Activated T-helper 2 cell treated with anti-CD3 and anti-CD28 coated beads, Interferon-gamma antibody, Interleukin-2, Interleukin-4, amounts not matched to agents 10 μg/mL and 5 μg/mL and 100 μg/mL, durations not matched to agents 14 hours and 24 hours and 36 hours (primary cell): ENCODE measurements at places on chromosomes 13 and 19. TPM values are rescaled to one million over a fixed set of nuclear protein-coding genes. Genes with fewer than 3 reads are reported as not detected.

DNA sequence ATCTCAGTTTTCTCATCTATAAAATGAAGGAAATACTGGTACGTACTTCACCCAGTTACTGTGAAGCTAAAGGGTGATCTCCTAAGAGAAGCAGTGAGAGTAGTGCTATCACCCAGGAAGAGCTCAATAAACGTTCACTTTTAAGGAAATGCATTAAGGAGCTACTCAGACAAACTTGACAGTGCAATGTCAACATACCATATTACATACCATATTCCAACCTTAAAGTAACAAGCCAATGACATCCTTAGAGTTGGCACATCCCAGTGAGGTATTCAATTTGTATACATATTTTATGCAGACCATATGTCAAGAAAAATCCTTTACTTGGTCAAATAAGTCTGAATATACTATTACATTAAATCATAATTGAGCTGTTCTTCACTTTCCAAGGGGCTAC lies 7.0 kb downstream of the TBC1D4 start:
- no peak overlapping the region for H3K4me3 ChIP-seq
- DNase-seq: no peak
- no peaks in the 10 kb centered on the region for H3K36me3 ChIP-seq
- H3K27ac ChIP-seq: no peak overlapping the region

DNA sequence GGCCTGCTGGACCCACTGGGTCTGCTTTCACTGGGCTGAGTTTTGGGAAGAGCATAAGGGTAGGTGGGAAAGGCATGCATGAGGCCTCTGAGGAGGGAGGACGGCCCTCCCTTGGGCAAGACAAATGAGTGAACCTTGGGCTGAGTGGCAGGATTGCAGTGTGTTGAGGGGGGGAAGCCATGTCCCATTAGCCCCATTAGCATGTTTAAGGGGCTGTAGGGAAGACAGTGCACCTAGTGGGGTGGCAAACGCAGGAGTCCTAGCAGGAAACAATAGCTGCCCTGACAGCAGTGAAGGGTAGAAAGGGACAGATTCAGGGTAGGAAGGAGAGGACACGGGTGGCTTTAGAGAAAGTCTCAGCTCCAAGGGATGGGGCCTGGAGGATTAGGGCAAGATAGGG lies 3.1 kb upstream of the ZBTB45 start:
- H3K4me1 ChIP-seq: peaks cover 17% of the 10 kb centered on the region
- H3K27ac ChIP-seq: no peak overlapping the region
- no peak overlapping the region for H3K4me3 ChIP-seq
- H3K36me3 ChIP-seq: peaks cover 12% of the 10 kb centered on the region
- no peaks in the 10 kb centered on the region for H3K27me3 ChIP-seq
- no peak for DNase-seq

DNA sequence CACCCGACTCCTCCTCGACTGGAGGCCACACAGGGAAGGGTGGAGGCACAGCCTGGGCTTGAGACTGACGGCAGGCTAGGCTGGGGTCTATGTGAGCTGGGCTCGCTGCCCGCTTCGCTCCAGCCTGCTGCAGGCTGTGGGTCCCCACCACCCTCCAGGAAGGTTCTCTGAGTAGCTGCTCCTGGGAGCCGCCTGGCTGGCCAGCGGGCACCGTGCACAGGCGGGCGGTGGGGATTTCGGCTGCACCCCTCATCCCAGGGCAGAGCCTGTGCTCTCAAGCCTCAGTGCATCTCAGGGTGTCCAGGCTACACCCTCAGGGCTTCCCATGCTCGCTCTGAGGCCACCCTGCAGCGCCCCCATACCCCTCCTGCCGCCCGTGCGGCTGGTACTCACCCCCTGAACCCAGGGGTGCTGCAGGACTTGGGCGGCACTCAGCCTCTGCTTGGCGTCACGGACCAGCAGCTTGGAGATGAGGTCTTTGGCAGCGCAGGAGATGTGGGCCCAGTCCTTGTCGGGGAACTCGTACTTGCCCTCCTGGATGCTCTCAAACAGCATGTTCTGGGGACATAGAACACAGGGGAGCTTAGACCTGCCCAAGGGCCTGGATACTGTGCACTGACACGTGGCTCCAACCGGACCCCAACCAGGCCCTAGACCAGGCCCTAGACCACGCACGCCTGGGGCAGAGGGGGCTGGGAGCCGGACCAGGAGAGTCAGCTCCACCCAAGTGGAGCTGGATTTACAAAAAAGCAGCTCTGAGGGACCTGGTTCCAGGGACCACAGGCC lies 10.2 kb downstream of the MKNK2 start:
- H3K36me3 ChIP-seq: peaks cover 34% of the 10 kb centered on the region
- no peak for DNase-seq
- H3K27me3 ChIP-seq: no peaks in the 10 kb centered on the region
- peaks cover 2% of the 10 kb centered on the region for H3K4me1 ChIP-seq

DNA sequence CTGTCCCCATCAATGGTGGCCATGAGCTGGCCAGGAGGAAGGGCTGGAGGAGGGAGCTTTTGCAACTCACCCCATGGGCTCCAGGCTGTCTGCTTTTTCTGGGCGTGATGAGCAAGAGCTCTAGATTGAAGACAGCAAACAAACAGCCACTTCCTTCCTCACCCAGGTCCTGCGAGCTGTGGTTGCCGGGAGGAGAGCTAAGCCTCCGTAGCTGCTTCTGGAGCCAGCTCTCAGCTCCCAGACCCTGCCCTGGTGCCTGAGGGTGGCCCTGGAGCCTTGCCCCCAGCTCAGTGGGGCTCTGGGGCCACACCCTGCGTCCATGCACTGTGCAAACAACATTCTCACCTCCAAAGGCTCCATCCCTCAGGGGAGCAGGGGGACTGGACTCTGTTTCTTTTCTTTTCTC lies 6.2 kb downstream of the MYO1F start:
- peak overlapping the region; percentile 72 for H3K4me3 ChIP-seq
- H3K27ac ChIP-seq: peak overlapping the region; percentile 95
- peaks cover 34% of the 10 kb centered on the region for H3K36me3 ChIP-seq
- DNase-seq: peak; percentile 62
- no peaks in the 10 kb centered on the region for H3K27me3 ChIP-seq

DNA sequence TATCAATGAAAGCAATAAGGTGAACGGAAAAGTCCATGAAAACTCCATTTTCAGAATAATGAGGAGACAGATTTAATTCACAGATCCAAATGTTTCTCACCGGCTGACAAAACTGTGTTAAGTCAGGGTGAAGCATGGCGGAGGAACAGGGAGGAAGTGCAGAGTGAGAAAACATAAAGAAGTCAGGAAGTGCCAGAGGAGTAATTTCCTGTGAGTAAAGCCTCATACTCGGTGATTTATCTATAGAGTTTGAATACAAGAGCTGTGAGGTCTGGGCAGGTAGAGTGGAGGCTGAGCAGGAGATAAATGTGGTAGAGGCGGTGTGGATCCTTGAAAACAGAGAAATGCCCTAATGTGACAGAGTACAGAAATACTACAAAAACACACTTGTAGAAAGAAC lies 11.4 kb downstream of the CARD8 start:
- peak overlapping the region; percentile 74 for H3K4me3 ChIP-seq
- H3K4me1 ChIP-seq: peaks cover 53% of the 10 kb centered on the region
- H3K36me3 ChIP-seq: peaks cover 68% of the 10 kb centered on the region
- H3K27me3 ChIP-seq: no peaks in the 10 kb centered on the region
- peak overlapping the region; percentile 87 for H3K27ac ChIP-seq

GPR4 gene
- total RNA-seq: not detected in 2 replicates

COMMD6 gene
- 120 TPM in 2 replicates for total RNA-seq

DNA sequence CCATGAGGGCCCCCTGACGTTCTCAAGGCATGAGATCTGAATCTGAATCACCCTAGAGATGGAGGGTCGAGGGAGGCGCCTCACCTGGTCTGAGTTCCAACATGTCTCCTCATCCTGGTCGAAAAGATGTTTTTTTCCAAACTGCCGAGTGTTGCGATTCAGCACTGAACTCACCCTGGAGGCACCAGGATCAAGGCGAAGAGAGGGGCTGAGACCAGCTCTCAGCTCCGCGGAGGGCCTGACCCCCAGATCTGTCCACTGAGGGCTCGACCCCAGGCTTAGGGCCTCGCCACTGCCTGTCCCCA lies 555 bp downstream of the NR2C2AP start:
- peaks cover 27% of the 10 kb centered on the region for H3K4me1 ChIP-seq
- DNase-seq: no peak
- H3K27me3 ChIP-seq: no peaks in the 10 kb centered on the region
- peak overlapping the region; percentile 92 for H3K4me3 ChIP-seq
- H3K36me3 ChIP-seq: peaks cover 28% of the 10 kb centered on the region

- H3K27me3 ChIP-seq: no peaks in the 10 kb centered on the region
- no peak overlapping the region for H3K27ac ChIP-seq
- no peak overlapping the region for H3K4me3 ChIP-seq
- peaks cover 10% of the 10 kb centered on the region for H3K36me3 ChIP-seq
These were observed 6.5 kb upstream of the PTOV1 start for GRCh38 chr19:49844138-49845095.

CGB5 gene
- total RNA-seq: not detected in 2 replicates

PALM3 gene
- 0.34 TPM in 1 of 2 replicates, not detected in the other for total RNA-seq

ZNF865 gene
- 13.5 and 13.6 TPM in 2 replicates for total RNA-seq

SLC15A1 gene
- total RNA-seq: not detected in 2 replicates

- H3K36me3 ChIP-seq: no peaks in the 10 kb centered on the region
- H3K27me3 ChIP-seq: peaks cover 3% of the 10 kb centered on the region
- no peak overlapping the region for H3K4me3 ChIP-seq
- no peak for DNase-seq
- peaks cover 3% of the 10 kb centered on the region for H3K4me1 ChIP-seq
These were observed 5.0 kb downstream of the RDH8 start for GRCh38 chr19:10018263-10018662.

DNA sequence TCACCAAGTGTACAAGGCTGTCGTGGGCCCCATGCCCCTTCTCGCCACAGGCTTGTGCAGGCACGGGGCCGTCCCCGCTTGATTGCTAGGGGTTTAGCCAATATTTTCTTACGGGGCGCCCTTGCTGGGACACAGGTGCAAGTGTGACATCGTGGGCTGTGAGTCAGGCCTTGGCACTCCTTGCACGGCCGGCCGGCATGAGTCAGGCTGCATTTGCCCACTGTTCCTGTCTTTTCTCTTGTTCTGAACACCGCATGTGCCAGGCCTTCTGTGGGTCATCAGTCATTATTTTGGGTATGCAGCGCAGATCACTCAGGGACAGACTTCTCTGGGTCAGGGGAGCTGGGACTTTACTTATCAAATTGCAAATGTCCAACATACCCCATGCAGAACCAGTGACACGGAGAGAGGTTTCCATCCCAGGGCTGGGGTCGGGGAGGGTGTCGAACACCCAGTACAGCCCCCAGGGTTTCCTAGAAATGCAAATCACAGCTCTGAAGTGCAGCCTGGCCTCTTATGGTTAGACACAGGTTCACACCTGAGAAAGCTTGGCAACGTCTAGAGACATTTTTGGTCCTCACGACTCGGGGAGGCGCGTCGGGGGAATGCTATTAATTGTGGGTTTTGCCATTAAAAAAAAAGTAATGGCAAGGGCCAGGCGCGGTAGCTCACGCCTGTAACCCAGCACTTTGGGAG lies 22.5 kb upstream of the KLF2 start:
- H3K27me3 ChIP-seq: peaks cover 4% of the 10 kb centered on the region
- DNase-seq: no peak
- H3K27ac ChIP-seq: no peak overlapping the region
- H3K4me3 ChIP-seq: no peak overlapping the region
- H3K4me1 ChIP-seq: no peaks in the 10 kb centered on the region
